Brain (organoid and tissue), 16 donors: ENCODE measurements at places on chromosomes 2 and 18.

GRCh38 chr18:25517881-25518715 lies 166.1 kb upstream of the ZNF521 start:
- DNase-seq: no peak

- DNase-seq: no peak
These were observed 163.7 kb upstream of the KLHL29 start for GRCh38 chr2:23221236-23221635.

- no peak for DNase-seq
These were observed 87.2 kb downstream of the LONRF2 start for GRCh38 chr2:100235098-100235497.

- no peak for DNase-seq
These were observed 87.1 kb downstream of the BCL2L11 start for GRCh38 chr2:111207851-111208250.

DNA sequence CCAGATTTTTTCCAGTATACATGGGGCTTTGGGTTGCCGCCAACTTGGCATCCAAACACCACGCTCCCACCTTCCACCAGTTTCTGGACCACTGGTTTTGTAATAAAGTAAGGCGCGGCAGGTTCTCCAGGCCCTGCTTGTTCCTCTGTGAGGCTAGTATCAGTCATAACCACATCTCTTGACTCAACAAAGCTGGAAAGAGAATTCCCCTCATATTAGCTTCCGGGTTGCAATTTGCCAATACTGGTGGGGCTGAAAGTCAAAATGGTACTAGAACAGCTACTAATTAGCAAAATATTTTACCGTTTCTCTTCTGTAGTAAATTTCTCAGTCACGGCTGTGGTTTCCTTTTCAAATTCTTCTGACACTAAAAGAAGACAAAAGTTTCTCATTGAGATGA lies 25.0 kb downstream of the TTN start:
- no peak for DNase-seq

DNA sequence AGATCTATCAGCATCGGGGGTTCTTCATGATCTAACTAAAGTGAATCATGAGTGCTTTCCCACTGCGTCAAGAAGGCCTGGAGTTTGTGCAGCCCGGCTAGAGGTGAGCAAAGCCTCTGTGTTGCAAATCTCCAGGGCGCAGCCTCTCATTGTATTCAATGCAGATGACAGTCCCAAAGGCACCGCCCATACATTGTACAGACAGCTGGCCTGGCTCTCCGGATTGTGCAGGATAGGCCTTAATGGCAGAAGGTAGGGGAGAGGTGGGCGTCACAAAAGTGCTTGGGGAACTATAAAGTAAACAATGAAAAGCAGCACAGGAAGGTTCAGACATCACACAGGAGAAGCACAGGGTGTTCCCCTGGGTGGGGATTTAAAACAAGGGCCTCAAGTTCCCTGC lies 907 bp upstream of the GYPC start:
- DNase-seq: no peak

GRCh38 chr18:32958746-32959145 lies 185.9 kb upstream of the KLHL14 start:
- no peak for DNase-seq

DNA sequence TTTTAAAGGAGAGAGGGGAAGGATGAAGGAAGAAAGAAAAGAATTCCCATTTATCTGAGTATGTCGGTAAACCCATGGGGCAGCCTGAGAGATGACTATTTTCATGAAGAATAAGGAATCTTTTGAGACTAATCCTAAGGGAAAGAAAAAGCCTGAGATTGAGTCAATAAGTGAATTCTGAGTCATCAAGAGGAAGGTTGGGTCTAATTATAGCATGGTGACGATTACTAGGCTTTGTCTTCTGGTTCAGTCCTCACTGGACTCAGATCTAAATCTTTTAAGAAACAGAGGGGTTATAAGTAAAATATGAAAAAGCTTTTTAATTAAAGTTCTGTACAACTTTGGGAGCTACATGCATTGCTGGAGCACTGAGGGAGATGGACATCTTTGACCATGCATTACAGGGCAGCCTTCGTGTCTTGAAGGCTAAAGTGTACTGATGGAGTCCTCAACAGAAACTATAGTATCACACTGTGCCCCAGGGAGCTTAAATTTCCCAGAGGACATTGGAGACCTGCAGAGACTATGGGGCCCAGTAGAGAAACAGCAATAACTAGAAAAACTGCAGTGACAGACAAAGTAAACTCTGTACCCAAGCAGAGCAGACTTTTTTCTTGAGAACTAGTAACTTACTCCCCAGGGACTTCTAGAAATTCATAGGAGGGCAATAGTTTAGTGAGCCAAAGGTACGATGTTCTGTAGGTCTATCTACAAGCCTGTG lies 260.9 kb downstream of the RAD51AP2 start:
- no peak for DNase-seq

DNA sequence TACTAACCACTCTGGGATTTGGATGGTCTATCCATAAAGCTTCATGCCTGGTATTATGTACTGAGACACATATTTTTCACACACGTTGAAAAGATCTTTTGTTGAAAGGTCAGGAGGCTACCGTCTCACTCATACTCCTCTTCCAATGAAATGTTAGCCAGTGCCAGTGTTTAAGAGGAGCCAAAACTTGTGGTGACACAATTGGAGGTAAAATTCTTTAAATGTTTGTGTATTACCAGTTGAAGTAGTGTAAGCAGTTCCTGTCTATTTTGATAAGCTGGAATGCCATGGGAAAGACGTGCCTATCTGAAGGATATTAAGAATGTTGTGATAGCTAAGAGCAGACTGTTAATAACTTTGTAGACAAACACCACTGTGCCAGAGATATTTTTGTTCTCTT lies 32.1 kb downstream of the MARCHF7 start:
- no peak for DNase-seq

DNA sequence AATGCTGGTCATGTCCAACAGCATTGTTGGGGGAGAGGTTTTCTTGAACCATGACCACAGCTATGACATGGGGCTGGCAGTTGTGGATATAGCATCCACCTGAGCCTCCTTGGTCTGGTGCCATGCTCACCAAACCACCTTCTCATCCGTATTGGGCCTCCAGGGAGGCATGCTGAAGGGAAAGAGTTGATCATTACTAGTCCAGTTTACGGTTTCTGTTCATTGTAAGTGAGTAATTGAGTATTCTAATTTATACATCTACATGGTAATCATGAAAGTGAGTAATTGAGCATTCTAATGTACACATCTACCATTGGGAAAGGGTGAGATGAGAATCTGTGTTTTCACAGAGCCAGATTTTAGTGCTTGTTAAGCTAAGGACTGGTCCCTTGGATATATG lies 6.8 kb downstream of the TMEM87B start:
- no peak for DNase-seq

GRCh38 chr2:216210701-216211540 lies 101.8 kb downstream of the XRCC5 start:
- no peak for DNase-seq

DNA sequence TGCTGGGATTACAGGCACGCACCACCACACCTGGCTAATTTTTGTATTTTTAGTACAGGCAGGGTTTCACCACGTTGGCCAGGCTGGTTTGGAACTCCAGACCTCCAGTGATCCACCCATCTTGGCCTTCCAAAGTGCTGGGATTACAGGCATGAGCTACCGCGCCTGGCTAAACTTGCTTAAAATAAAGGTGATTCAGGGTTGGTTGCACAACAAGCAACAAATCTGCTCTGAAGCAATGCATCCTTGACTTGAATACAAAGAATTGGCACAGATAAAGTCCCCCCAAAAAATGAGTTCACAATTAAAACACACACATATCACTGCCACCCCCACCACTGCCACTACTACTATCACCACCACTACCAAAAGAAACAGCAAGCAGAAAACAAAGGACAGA lies 34.9 kb downstream of the CCDC88A start:
- no peak for DNase-seq
